ENCODE measurements at places on chromosomes 12 and 14. TPM values are rescaled to one million over a fixed set of nuclear protein-coding genes. Genes with fewer than 3 reads are reported as not detected.
A peak's percentile ranks its signal among the peaks of the same experiment; 100 is the strongest.

DNA sequence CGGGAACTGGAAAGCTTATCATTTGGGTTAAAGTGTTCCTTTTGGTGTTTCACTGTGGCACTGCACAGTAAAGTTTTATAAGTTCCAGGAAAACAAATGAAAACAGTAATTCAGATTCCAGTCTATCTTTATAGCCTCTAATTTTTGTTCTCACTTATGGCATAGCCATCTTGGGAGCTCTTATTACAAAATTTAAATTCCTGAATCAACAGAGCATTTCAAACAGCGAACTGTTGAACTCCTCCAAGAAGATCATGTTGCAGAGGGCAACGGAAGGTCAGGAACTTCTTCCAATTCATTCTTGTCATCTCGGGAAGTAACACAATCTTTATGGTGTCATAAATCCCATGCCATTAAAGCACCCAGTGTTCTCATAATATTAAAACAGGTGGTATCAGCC lies 229.1 kb downstream of the KCNC2 start:
- no peak for DNase-seq

- no peak for DNase-seq
These were observed 731.9 kb upstream of the FBXO33 start for GRCh38 chr14:40164083-40164482.

Gene TEAD4
- total RNA-seq: 3.5 TPM

DNA sequence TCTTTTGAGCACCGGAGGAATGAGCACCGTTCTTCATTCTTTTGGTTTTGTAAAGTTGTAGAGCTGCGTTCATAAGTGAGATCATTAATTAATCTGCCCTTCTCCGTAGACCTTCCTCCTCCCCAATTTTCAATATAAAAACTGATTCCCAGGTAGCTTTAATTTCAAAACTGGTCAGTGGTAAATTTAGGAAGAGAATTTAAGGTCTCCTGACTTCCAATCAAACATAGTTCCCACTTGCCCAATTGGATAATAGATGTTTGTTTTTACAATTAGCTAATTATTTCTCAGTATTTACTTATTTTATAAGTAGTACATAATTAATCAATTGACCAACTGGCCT lies 27.2 kb upstream of the YBX3 start:
- DNase-seq: no peak

GRCh38 chr14:92362781-92363235 lies 39.8 kb downstream of the SLC24A4 start:
- no peak for DNase-seq

DNA sequence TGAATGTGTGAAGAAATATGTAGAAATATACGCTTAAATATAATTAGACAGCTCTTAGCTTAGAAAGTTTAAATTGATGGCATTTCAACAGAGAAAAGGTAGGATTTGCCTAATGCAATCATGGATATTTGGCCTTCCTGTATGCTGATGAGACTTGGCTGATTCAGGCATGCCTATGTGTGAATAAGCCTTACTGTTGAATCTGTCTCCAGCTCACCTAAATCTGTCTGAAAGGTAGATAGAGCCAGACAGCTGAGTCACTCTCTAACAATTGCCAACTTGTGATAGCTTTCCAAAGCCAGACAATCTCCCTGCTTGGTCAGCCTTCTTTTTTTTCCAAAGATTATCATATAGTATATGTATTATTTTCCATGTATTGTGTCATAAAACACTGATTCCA lies 92.8 kb upstream of the FLRT2 start:
- no peak for DNase-seq

DNA sequence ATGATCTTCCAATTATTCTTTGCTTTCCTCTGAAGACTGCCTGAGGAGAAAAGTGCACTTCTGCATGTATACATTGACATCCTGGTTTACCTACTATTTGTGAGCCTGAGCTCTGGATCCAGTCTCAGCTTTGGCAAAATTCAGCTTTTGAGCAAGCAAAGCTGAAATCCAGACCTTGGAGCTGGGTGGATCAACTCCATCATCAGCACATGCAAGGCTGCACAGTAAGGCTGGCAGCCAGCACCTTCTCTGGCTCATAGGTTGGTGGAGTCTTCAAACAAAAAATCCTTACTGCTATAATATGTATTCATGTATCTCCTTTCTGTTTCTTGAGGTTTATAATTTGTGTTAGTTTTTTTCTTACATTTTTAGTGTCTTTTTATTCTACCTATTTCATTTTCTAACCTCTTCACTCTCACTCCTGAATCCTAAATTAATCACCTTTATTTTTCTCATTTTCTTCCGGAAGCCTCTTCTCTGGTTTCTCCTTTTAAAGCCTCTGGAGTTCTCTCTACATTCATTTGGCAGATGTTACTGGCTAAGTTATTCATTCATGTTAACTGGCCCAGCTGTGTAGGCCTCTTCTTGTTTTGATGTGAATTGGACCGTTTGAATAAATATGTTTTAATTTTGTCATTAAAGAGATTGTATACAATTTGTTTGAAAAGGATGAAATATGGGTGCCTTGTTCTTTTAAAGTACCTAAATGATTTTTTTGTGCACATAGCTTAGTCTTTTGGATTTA lies 224.8 kb downstream of the DACT1 start:
- no peak for DNase-seq

DNA sequence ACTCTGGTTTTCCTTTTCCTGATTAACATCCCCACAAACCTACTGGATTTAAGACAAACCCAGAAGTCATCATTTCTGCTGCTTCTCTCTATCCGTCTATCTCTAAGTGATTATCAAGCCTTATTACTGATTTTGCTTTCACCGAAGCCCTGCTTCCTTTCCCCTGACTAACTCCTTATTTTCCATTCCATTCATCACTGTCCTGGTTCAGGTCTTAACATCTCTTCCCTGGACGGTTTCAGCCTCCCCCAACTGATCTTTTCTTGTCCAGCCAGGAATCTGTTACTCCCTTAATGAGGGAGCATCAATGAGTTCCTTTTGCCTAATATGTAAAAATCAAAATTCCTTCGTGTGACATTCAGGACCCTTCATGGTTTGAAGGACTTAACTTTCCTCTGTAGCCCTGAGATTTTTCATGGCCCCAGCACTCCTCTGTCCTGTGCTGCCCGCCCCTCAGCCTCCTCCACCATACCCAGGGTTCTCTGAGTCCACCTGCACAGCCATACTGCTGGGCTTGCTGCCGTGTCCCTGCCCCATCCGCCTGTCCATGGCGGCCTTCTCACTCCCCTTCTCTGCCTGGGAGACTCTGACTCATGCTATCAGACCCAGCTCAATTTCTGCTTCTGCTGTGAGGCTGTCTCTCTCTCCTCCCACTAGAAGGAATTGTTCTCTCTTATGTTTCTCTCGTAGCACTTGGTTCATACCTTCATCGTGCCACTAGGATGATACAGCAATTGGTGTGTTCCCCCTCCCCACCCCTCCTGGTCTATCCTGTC lies 167.8 kb upstream of the HIF1A start:
- no peak for DNase-seq

- no peak for DNase-seq
These were observed 198.2 kb upstream of the RGS6 start for GRCh38 chr14:71734076-71734475.

DNA sequence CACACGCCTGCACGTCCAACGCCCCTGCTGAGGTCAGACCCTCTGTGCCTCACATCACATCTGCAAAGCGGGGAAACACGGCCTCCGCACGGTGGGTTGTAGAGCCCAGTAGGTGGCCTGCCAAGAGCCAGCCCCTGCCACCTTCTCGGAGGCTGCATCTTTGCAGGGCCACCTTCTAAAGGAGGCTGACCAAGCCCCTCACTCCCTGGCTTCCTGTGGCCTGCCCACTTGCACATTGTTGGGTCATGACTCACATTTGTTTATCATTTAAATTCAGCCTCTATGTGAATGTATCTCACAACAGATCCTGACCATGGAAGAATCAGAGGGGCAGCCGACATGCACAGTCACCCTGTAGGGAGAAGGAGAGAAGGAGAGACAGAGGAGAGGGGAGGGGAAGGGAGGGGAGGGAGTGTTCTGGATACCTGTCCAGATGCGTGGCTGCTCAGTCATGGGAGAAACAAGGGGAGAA lies 319.5 kb upstream of the DIO3 start:
- no peak for DNase-seq

- DNase-seq: peak; percentile 63
These were observed 58.9 kb upstream of the EEA1 start for GRCh38 chr12:92987846-92988621.

Gene LRFN5
- total RNA-seq: not detected

GRCh38 chr12:47352067-47352466 lies 272.3 kb upstream of the AMIGO2 start:
- no peak for DNase-seq

GRCh38 chr12:76546889-76547288 lies 12.7 kb downstream of the OSBPL8 start:
- no peak for DNase-seq

Gene RNASE13
- total RNA-seq: not detected

DNA sequence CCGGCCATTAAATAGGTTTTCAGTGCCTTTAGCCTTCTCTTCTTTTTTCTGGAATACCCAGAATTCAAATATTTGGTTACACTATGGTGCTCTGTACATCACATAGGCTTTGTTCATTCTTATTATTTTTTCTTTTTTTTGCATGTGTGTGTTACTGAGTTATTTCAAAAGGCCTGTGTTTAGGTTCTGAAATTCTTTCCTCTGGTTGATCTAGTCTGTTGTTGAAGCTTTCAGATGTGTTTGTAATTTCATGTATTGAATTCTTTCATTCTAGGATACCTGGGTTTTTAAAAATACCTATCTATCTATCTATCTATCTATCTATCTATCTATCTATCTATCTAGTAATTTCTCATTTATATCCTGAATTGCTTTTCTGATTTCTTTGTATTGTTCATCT lies 66.9 kb downstream of the FBXO33 start:
- no peak for DNase-seq

- DNase-seq: no peak
These were observed 21.1 kb upstream of the C14orf180 start for GRCh38 chr14:104558231-104559027.

DNA sequence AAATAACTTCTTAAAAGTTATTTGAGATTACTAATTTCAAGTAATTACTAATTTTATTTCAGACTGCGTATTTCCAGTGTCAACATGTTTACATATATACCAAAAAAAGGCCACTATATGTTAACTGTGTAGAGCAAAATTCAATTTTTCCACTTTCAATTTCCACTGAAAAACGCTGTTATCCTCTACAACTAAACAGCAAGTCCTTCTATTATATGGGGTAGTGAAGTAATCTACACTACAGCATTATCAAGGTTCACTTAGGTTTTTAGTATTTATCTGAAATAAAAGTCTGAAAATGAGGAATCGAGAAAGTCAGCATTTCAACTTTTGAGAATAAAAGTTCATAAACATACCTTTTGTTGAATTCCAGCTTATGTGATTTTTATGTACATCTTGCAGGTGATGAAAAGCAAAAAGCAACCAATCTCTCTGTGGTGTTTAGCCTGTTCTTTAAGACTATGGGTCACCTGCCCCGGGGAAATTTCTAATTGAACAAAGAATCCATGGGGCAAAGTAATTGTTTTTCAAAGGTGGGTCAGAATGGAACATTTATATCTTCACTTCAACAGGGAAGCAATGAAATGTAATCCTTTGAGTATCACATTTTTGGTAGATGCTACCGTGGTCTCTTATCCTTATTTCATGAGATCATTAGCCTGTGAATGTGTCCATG lies 3.3 kb downstream of the BTG1 start:
- DNase-seq: no peak

GRCh38 chr14:104243200-104243599 lies 104.8 kb downstream of the KIF26A start:
- no peak for DNase-seq

Gene CLEC4D
- total RNA-seq: not detected

DNA sequence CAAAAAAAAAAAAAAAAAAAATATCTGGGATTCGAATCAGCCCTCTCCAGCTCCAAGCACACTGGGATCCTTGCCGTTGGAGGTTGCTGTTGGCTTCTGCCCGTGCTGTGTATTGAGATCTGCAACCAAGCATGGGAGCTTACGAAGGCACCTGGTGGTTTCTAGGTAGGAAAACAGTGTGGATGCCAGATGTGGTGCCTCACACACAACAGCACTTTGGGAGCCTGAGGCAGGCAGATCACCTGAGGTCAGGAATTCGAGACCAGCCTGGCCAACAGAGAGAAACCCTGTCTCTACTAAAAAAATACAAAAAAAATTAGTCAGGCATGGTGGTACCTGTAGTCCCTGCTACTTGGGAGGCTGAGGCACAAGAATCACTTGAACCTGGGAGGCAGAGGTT lies 47.4 kb downstream of the ATF7 start:
- no peak for DNase-seq

DNA sequence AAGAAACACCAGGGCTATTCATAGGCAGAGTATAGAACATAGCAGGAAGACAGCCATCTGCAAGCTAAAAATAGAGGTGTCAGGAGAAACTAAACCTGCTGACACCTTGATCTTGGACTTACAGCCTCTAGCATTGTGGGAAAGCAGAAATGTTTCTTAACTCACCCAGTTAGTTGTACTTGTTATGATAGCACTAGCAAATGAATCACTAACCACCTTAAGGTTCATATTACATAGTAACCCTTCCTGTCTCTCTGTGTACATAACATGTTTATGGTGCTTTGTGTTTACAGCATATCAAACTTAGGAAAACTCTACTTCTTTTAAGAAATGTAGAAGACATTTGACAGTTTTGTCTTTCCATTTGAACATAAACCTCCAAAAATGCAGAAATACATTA lies 1031.3 kb downstream of the FSCB start:
- DNase-seq: no peak

Gene KRT77
- total RNA-seq: not detected

Gene B3GNT4
- 1.1 TPM for total RNA-seq

DNA sequence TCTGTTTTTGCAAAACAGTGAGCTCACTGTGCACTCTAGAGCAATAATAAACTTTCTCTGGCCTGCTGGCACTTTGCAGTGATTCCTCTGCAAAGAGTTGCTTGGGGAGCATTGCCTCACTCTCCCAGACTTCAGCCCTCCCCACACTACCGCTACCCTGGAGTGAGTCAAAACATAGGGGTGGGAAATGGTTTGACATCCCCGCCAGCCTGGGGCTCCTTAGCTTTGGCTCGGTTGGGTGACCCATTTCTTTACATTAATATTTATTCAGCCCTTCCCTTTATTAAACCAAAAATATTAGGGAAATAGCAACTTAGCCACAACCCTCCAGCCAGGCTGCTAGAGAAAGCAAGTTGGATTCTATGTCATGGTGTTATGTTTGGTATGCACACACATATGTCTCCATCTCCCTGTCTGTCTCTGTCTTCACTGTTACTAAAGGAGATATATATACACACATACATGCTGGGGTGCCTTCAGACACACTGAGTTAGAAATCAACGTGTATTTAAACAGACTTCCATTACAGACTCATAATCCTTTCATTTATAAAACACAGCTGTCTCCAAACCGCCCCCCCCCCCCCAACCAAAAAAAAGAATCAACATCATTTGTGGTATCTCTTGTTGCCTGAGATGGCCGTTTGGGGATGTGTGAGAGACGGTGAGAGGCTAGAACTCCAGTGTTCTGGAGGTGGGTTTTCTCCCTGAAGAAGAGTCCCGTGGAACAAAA lies 3.4 kb upstream of the IRF2BPL start:
- DNase-seq: no peak

Gene PDE3A
- not detected for total RNA-seq

GRCh38 chr14:34062353-34062973 lies 111.6 kb upstream of the EGLN3 start:
- DNase-seq: no peak

Gene TMTC1
- 0.51 TPM for total RNA-seq

- no peak for DNase-seq
These were observed 720.8 kb upstream of the FLRT2 start for GRCh38 chr14:84809158-84809557.
